ENCODE measurements at places on chromosomes 16 and 17. TPM values are rescaled to one million over a fixed set of nuclear protein-coding genes. Genes with fewer than 3 reads are reported as not detected.
A peak's percentile ranks its signal among the peaks of the same experiment; 100 is the strongest.

Gene CRHR1
- not detected for total RNA-seq

Gene HID1
- not detected for total RNA-seq

GRCh38 chr17:79866791-79867518, 27.7 kb upstream of the CBX4 start:
- H3K4me1 ChIP-seq = no peaks in the 10 kb centered on the region
- no peak overlapping the region for H3K27ac ChIP-seq
- peaks cover 31% of the 10 kb centered on the region for H3K27me3 ChIP-seq
- H3K4me3 ChIP-seq = no peak overlapping the region

- no peaks in the 10 kb centered on the region for H3K36me3 ChIP-seq
- DNase-seq = no peak
- peaks cover 8% of the 10 kb centered on the region for H3K4me1 ChIP-seq
Observed at GRCh38 chr16:66070140-66070917, 296.2 kb upstream of the CDH5 start.

DNA sequence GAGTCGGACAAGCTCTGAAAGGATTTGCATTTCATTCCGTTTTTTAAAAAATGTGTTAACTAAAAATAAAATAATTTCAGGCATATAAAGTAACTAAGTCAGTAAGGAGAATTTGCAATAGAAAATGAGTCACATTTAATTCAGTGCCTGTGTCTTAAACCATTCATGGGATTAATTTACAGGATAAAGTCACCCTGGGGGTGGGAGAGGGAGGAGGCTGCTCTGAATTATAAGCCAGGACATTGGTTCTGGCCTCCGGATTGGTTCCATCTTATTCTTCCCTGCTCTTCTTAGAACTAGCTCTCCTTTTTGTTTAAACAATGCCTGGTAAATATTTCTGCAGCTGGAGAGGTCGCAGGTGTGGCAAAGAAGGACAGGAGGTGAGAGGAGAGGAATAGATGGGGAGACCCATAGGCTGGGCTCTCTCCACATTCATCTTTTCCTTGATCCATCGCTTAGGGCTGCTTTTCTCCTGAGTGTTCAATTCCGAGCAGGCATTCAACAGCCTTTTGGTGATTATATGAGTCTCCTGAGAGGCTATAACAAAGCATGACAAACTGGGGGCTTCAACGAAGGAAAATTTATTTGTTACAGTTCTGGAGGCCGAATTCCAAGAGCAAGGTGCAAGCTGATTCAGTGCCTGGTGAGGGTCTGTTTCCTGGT, 319.2 kb downstream of the PHKB start:
- H3K27me3 ChIP-seq = peaks cover 5% of the 10 kb centered on the region
- no peak overlapping the region for H3K4me3 ChIP-seq
- peak overlapping the region; percentile 0 for H3K27ac ChIP-seq
- H3K4me1 ChIP-seq = peaks cover 10% of the 10 kb centered on the region

DNA sequence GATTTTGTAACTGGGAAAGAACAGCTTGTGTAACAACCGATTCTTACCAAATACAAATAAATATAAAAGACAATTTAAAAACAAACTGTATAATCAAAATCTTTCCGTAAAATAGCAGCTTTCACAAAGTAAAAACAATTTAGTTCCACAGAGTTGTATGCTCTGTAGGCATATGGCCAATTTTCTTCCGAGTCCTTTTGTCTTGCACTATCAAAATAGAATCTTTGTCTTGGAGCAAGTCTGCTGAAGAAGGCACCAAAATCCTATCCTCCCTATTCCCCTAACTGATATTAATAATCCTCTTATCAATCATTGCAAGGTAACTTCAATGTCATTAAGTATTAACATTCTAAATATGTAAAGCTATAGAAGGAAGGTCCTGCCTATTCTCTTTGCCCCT, 7.6 kb downstream of the THUMPD1 start:
- H3K27ac ChIP-seq = no peak overlapping the region
- H3K4me1 ChIP-seq = no peaks in the 10 kb centered on the region
- H3K36me3 ChIP-seq = peaks cover 38% of the 10 kb centered on the region
- H3K4me3 ChIP-seq = no peak overlapping the region

DNA sequence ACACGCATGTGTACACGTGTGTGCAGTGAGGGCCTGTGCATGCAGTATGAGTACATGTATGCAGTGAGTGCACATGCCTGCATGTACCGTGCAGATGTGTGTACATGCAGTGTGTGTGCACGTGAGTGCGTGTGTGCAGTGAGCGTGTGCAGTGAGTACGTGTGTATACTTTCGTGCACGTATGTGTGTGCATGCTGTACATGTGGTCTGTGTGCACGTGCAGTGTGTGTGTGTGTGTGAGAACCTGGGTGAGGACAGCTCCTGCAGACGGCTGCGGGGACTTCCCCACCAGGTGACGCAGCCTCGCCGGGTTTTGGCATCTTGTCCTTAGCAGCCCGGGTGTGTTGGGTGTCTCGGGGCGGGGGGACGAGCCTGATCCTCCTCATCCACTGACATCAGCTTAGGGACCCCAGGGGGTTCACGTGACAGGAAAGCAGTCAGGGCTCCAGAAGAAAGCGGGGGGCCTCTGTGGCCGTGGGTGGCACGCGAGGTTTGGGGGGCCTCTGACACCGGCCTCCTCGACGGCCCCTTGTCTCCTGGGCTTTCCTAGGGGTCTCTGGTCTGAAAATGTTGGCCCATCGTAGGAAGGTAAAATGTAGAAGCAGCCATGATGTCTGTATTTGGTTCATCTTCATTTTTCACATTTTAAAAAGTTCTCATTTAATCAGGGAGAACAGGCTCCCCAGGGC, 119.6 kb upstream of the ZNF750 start:
- H3K27ac ChIP-seq = no peak overlapping the region
- peak; percentile 61 for DNase-seq
- H3K4me3 ChIP-seq = no peak overlapping the region
- H3K36me3 ChIP-seq = no peaks in the 10 kb centered on the region
- H3K4me1 ChIP-seq = peaks cover 16% of the 10 kb centered on the region
- no peaks in the 10 kb centered on the region for H3K27me3 ChIP-seq

DNA sequence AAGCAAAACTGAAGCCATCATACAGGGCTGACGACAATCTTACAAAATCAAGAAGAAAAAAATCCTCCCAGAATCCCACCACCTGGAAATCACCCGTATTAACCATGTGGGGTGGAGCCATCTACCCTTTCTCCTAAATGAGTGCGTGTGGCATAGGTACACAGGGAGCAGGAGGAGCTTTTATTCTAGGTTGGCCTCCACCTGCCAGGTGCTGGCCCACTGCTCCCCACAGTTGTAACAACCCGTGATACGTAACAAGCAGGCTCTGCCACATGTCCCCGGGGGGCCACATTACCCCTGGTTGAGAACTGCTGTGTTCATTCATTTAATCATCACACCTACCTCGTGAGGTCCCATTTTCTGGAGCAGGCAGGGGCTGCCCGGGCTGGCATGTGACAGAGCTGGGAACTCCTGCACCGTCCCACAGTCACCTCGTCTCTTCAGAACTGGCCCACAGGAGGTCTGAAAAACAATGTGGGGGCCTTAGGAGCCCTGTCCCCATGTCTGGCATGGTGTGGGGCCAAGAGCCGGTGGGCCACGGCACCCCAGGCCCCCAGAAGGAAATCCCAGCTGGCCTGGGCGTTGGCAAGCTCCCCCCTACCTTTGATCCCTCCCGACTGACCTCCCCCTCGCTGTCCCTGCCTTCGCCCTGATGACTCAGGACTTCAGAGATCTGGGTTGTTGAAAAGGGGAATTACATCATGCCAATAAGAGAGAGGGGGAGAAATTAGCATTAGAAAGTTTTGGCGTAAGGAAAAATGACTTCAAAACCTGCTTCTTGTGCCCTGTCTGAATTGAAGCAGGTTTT, 12.9 kb downstream of the CMIP start:
- no peaks in the 10 kb centered on the region for H3K27me3 ChIP-seq
- peak overlapping the region; percentile 68 for H3K27ac ChIP-seq
- peak; percentile 99 for DNase-seq
- no peak overlapping the region for H3K4me3 ChIP-seq
- peaks cover 4% of the 10 kb centered on the region for H3K36me3 ChIP-seq
- H3K4me1 ChIP-seq = peaks cover 13% of the 10 kb centered on the region

GRCh38 chr17:83034525-83034924, 44.9 kb upstream of the METRNL start:
- DNase-seq = peak; percentile 53
- no peak overlapping the region for H3K4me3 ChIP-seq
- H3K27ac ChIP-seq = no peak overlapping the region
- no peaks in the 10 kb centered on the region for H3K27me3 ChIP-seq
- peaks cover 6% of the 10 kb centered on the region for H3K36me3 ChIP-seq

GRCh38 chr16:79501446-79501845, 99.1 kb downstream of the MAF start:
- no peak overlapping the region for H3K27ac ChIP-seq
- H3K36me3 ChIP-seq = no peaks in the 10 kb centered on the region
- no peak overlapping the region for H3K4me3 ChIP-seq
- no peaks in the 10 kb centered on the region for H3K4me1 ChIP-seq
- DNase-seq = no peak

- no peak overlapping the region for H3K27ac ChIP-seq
- no peaks in the 10 kb centered on the region for H3K4me1 ChIP-seq
Observed at GRCh38 chr16:56488035-56488434, 31.8 kb downstream of the BBS2 start.

DNA sequence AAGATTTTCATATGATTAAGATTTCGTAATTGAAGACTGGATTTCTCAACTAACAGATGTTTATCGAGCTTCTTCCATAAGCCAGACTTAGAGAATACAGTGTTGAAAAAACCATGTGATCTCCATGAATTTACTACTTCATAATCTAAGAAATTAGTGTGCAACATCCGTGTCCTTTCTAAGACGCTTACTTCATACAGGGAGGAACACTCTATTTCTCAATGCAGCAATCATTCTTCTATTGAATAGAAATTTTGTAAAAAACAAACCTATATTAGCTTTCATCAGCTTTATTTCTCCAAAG, 946.3 kb downstream of the KCNJ2 start:
- H3K27me3 ChIP-seq = no peaks in the 10 kb centered on the region
- H3K27ac ChIP-seq = no peak overlapping the region
- no peaks in the 10 kb centered on the region for H3K36me3 ChIP-seq
- DNase-seq = no peak
- no peaks in the 10 kb centered on the region for H3K4me1 ChIP-seq

DNA sequence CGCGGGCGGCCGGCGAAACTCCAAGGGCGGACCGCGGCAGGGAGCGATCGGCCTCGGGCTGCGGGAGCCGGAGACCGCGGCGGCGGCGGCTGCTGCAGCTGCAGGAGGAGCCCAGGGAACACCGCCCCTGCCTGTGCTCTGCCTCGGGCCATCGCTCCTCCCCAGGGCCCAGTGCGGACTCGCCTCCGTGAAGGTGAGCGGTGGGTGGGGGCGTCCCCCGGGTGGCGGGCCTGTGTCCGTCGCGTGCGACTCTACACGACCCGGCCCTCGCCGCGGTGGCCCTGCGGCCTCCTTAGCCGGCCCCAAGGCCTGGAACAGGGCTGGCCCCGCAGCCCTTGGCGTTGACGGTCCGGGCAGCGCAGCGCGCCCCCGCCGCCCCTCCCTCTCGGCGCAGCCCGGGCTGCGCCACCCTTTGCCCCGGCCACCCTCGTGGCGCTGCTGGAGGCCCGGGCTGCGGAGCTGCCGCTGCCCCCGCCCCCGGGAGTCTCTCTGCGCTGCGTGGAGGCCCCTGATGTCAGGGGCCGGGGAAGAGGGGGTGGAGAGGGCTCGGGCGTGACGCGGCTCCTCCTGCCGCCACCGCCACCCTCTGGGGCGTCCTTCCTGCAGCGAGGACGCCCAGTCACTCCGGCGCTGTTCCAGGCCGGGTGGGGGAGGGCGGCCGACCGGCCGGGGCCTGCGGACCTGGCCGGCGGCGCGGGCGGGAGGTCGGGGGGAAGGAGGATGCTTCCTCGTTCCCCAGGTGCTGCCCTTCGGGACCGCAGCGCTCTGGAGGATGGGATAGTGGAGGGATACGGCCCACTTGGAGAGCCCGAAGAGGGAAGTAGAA, 485 bp downstream of the DYNLL2 start:
- peaks cover 18% of the 10 kb centered on the region for H3K4me1 ChIP-seq
- peak overlapping the region; percentile 66 for H3K27ac ChIP-seq
- peaks cover 9% of the 10 kb centered on the region for H3K27me3 ChIP-seq
- peak overlapping the region; percentile 90 for H3K4me3 ChIP-seq

All from osteoblast (primary cell).